ENCODE measurements at places on chromosomes 16 and 17. TPM values are rescaled to one million over a fixed set of nuclear protein-coding genes. Genes with fewer than 3 reads are reported as not detected.

ABHD15 gene
- total RNA-seq: 7.7 TPM

MYO1C gene
- 65.6 TPM for total RNA-seq

FUS gene
- total RNA-seq: 46.6 TPM

MAF gene
- total RNA-seq: 16.7 TPM

MYADML2 gene
- not detected for total RNA-seq

SLC52A1 gene
- total RNA-seq: 0.70 TPM

CXCL16 gene
- 16.3 TPM for total RNA-seq

ABCC11 gene
- 0.21 TPM for total RNA-seq

TUBG1 gene
- 90.4 TPM for total RNA-seq

SLC5A10 gene
- 0.05 TPM for total RNA-seq

TTYH2 gene
- 1.7 TPM for total RNA-seq

ALOX12B gene
- 3.5 TPM for total RNA-seq

FNDC8 gene
- total RNA-seq: not detected

TEX14 gene
- total RNA-seq: not detected

NXN gene
- 117 TPM for total RNA-seq

HBQ1 gene
- total RNA-seq: 7.9 TPM

KIF19 gene
- total RNA-seq: under 0.01 TPM

PLD2 gene
- 24.6 TPM for total RNA-seq

CBLN1 gene
- total RNA-seq: not detected

SPATA20 gene
- total RNA-seq: 35.6 TPM

HCRT gene
- not detected for total RNA-seq

PDILT gene
- not detected for total RNA-seq

HSPB9 gene
- not detected for total RNA-seq

LITAFD gene
- total RNA-seq: not detected

SOX9 gene
- total RNA-seq: 11.1 TPM

COQ9 gene
- 48.1 TPM for total RNA-seq

TBC1D3C gene
- total RNA-seq: not detected

HNF1B gene
- 0.21 TPM for total RNA-seq

CLEC3A gene
- total RNA-seq: not detected

NPIPA5 gene
- not detected for total RNA-seq
